ENCODE measurements at places on chromosomes 6 and 20.

DNA sequence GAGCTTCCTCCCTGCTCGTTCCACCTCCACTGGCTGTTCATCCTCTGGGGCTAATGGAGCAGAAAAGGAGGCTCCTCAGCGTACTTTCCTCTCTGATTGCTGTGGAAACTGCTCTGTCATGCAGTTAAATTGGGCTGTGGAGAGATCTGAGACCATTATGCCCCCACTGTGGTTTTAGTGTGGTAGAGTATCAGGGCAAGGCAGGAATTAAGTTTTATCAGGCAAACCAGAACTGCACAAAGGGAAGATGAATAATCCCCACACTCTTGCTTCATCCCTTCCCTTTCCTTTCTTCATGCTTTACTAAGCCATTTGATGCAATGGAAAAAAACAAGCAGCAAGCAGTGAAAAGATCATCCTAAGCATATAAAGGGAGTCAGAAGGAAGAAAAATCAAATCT is 11.9 kb upstream of the ME1 start:
- DNase-seq = no peak

GRCh38 chr6:163207431-163208383 is 206.8 kb upstream of the QKI start:
- DNase-seq = no peak

- DNase-seq = no peak
Observed at GRCh38 chr6:54574671-54575070, 266.4 kb downstream of the TINAG start.

GRCh38 chr6:46989398-46989797 is 52.7 kb downstream of the ADGRF1 start:
- DNase-seq = no peak

GRCh38 chr6:52077180-52077884 is 10.1 kb downstream of the PKHD1 start:
- DNase-seq = no peak

GRCh38 chr6:54010340-54011276 is 100.6 kb upstream of the MLIP start:
- no peak for DNase-seq

DNA sequence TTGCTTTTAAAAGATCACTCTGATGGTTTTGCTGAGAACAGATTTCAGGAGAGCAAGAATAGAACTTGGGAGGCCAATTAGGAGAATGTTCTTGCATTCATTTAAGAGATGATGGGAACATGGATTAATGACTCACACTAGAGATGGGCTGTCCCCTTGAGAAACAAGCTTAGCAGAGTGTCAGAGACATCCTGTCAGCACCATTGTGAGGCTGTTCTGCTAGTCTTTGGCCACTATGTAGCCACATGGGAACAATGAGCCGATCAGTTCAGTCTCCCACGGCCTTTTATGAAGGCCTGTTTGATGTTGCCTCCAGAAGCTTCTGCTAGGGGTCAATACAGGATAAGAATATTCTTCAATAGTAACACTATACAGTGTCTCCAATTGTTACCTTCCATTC is 113.0 kb upstream of the EYA4 start:
- DNase-seq = peak; percentile 8

DNA sequence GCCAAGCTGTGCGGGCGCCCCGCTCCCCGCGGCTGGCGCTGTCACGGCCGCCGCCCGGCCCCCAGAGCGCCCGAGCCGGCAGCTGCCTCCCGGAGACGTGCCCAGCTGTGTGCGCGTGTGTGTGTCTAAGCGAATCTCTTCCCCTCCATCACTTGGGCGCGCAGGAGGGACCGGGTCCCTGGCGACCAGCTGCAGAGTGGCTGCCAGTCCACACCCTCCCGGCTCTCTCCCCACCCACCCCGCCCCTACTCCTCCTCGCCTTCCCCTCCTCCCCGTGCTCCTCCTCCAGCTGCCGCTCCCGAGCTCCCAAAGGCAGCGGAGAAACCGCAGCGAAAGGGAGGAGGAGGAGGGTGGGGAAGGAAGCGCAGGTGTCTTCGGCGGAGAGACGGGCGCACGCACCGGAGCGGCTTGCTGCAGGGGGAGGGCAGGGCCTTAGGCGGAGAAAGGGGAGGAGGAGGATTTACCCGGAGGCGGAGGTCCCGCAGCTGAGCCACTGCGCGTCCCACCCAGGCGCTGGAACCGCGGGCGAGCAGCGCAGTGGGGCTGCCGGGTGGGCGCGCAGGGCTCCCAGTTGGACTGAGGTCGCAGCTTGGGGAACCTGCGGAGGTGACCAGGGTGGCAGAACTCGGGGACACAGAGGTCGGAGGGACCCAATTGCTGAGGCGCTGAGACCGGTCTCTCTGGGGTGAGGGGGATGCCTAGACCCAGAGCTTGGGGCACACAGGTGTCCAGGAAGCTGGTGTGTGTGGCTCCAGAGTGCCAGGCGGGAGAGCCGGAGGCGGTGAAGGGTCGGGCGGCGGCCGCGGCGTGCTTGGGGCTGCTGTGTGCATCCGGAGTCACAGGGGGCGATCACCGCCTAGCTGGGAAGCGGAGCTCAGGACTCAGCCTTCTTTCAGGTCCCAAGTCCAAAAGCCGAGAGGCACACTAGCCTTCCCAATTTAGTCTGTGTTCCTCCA is at the start of gene HS3ST5:
TSS of gene HS3ST5 (minus strand) at position 198 of the 956 bp plus-strand sequence. CDS start 280,178 bp downstream, outside the sequence.
- peak; percentile 19 for DNase-seq

GRCh38 chr6:73079978-73080377 is 145.3 kb downstream of the KHDC1L start:
- peak; percentile 28 for DNase-seq

DNA sequence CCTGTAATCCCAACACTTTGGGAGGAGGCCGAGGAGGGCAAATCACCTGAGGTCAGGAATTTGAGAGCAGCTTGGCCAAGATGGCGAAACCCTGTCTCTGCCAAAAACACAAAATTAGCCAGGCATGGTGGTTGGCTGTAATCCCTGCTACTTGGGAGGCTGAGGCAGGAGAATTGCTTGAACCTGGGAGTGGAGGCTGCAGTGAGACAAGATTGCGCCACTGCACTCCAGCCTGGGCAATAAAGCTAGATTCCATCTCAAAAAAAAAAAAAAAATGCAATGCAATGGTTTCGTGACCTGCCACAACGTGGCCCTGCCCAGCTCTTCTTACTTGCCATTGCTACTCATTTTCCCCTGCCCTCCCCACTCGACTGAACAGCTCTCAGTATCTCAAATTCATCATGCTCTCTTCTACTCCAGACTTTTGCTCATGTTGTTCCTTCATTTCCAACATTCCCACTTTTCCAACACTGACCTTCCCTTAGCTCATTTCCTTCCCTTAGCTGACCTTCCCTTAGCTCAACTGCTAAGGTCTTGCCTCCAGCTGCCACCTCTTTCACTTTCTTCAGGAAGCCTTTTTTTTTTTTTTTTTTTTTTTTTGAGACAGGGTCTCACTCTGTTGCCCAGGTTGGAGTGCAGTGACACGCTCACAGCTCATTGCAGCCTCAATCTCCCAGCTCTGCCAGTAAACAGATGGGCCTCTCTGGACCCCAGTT is 2.1 kb upstream of the MTHFD1L start:
- DNase-seq = no peak

DNA sequence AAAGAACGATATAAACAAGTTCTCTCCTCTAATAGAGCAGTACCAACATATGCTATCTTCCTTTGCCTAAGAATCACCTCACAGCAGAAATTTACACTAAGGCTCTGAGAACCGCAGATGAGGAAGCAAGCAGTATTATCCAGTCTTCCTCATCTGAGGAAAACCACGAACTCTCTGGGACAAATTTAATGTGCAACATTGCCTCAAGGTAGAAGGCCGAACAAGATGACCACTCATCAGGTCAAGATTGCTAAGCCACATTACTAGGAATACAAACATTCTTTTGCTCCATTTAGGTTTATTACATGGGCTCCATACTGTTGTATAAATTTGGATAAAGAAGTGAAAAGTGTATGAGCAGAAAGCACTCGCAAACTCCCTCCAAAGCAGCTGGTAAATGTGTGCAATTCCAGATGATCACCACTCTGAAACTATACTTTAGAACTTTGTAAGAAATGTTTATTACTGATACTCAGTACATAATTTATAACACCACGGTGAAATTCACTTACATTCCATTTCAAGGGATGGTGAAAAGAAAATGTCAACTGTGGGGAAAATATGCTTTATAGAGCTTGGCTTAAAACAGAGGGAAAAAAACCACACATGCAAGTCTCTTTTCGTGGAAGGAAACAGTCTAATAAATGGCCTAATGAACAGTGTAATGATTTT is 398.4 kb downstream of the BTBD9 start:
- no peak for DNase-seq

DNA sequence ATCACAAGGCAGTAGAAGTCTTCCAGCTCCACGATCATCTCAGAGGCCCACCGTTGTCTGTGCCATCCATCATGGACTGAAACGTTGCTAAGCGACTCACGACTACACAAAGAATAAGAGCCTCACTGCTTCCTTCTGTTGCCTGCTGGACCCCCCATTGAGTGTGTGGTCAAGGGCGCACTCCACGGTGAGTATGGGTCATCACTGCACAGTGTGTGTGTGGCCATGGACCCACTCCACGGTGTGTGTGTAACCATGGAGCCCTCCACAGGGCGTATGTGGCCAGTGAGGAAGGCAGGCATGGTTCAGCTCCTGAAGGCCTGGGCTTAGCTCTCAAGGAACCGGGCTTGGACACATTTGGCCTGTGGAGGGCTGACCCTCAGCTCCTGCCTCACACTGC is 123.4 kb upstream of the AFDN start:
- DNase-seq = no peak

- DNase-seq = no peak
Observed at GRCh38 chr6:117264369-117264691, 1.0 kb upstream of the VGLL2 start.

DNA sequence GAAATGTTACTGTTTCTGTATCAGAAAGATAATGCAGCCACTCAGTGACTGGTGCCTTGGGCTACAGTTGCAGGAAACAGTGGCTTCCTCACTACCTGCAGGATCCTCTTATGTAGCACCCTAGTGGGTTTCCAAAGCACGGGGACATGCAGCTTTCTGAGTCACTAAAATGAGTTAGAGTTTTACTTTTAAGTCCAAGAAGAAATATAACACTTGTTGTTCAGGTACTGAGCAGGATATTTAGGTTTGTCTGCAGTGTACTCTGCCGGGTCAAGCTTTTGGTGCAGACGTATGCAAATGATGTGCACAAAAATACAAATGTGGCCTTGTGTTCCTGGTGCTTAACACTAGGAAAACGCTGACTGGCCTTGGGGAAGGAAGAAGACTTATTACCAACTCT is 22.0 kb downstream of the ACSS1 start:
- DNase-seq = peak; percentile 53

GRCh38 chr20:3927486-3928291 is 38.5 kb downstream of the PANK2 start:
- no peak for DNase-seq

DNA sequence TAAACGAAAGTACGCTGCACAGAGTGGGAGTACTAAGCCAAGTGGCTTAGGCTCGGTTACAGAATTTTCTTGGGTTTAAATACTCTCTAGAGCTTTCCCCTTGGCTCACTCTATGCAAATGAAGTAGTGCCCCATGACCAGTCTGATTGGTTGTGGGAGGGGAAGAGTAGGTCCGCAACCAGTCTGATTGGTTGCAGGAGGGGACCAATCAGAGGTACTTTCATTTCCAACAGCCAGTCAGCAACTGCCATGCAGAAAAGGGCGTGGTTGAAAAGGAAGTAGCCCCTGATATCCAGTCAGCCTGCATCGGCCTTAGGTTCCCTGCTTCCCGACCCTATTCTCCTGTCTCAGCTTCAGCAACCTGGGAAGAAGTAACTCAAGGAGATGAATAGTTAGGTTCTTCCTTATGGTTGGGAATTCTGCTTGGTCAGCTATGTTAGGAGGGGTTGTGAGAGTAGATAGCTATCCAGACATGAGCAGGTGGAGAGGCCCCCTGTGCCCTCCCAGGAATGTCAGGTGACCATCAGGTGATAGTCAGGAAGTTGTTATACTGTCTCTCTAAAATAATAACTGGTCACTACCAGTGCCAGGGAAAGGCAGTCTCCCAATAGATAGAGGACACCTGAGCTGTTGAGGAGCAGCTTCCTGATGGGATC is 57.4 kb downstream of the FARS2 start:
- no peak for DNase-seq

GRCh38 chr6:140816681-140817080 is 1316.0 kb upstream of the GJE1 start:
- no peak for DNase-seq

DNA sequence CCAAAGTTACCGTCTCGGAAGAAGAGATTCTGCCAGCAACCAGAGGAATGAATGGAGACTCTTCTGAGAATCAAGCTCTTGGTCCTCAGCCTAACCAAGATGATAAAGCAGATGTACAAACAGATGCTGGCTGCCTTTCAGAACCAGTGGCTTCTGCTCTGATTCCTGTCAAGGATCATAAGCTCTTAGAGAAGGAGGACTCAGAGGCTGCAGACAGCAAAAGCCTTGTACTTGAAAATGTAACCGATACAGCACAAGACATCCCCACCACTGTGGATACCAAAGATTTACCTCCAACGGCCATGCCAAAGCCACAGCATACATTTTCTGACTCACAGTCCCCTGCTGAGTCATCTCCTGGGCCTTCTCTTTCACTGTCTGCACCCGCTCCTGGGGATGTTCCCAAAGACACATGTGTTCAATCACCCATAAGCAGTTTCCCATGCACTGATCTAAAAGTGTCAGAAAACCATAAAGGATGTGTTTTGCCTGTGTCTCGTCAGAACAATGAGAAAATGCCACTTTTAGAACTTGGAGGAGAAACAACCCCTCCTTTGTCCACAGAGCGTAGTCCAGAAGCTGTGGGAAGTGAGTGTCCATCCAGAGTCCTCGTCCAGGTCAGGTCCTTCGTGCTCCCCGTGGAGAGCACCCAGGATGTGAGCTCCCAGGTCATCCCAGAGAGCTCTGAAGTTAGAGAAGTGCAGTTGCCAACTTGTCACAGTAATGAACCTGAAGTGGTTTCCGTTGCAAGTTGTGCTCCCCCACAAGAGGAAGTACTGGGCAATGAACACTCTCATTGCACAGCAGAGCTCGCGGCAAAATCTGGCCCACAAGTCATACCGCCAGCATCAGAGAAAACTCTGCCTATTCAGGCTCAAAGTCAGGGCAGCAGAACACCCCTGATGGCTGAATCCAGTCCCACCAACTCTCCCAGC is 109.6 kb downstream of the RTN4IP1 start:
- DNase-seq = peak; percentile 97

- DNase-seq = no peak
Observed at GRCh38 chr20:45096781-45097180, 4.1 kb downstream of the KCNS1 start.

GRCh38 chr6:115902436-115902835 is 158.3 kb downstream of the FRK start:
- no peak for DNase-seq

DNA sequence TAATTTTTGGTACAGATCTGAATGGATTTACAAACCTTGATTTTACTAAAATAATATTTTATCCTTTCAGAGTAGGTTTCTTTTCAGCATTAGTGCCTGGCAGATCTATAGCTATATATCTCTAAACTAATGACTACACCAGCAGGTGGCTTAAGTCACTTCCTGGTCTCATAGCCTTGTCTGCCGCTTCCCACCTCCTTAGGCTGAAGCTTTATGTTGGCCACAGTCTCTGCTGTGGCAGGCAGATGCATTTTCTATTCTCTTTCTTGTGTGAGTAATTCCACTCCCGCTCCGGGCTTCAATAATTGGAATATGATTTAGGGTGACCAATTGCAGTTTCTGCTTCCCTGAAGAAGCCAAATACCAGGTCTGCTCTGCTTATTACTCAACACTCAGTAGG is 226.8 kb upstream of the HS3ST5 start:
- DNase-seq = no peak

- DNase-seq = no peak
Observed at GRCh38 chr20:62524505-62524911, 48.7 kb upstream of the GATA5 start.
